Naive B cell (primary cell): ENCODE measurements at places on chromosomes 3 and 15.
A peak's percentile ranks its signal among the peaks of the same experiment; 100 is the strongest.

- H3K27ac ChIP-seq = no peak overlapping the region
- no peak for DNase-seq
- peak overlapping the region; percentile 7 for H3K4me3 ChIP-seq
- no peaks in the 10 kb centered on the region for H3K27me3 ChIP-seq
- H3K36me3 ChIP-seq = peaks cover 31% of the 10 kb centered on the region
- H3K4me1 ChIP-seq = peaks cover 68% of the 10 kb centered on the region
These were observed 53.7 kb downstream of the ST6GAL1 start for GRCh38 chr3:186984064-186984463.

DNA sequence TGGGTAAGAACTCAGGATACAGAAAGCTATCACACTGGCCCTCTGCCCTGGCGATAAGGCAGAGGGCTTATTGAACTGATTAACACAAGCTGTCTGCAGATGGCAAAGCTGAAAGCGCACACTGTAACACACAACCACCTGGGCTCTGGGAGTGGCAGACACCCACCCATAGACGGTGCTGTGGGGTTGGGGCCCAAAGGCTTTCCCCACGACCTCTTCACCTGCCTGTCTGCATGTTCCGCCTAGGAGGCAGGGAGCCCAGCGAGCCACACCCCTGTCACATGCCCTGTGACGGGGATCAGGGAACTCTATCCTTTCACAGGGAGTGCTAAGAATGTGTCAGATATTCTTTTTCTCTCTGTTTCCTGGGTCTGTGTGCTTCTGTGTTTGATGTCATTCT is 12.1 kb upstream of the TFG start:
- H3K4me3 ChIP-seq = no peak overlapping the region
- H3K4me1 ChIP-seq = no peaks in the 10 kb centered on the region
- H3K27ac ChIP-seq = no peak overlapping the region
- H3K36me3 ChIP-seq = no peaks in the 10 kb centered on the region

GRCh38 chr3:124296406-124296805 is 304.5 kb upstream of the ROPN1 start:
- H3K27ac ChIP-seq = no peak overlapping the region
- no peak for DNase-seq
- no peaks in the 10 kb centered on the region for H3K36me3 ChIP-seq
- peaks cover 9% of the 10 kb centered on the region for H3K27me3 ChIP-seq

GRCh38 chr3:126599101-126599500 is 40.4 kb upstream of the C3orf22 start:
- H3K27ac ChIP-seq = no peak overlapping the region
- H3K27me3 ChIP-seq = no peaks in the 10 kb centered on the region
- H3K36me3 ChIP-seq = no peaks in the 10 kb centered on the region
- H3K4me3 ChIP-seq = no peak overlapping the region
- no peak for DNase-seq
- no peaks in the 10 kb centered on the region for H3K4me1 ChIP-seq

GRCh38 chr15:80455668-80456442 is 51.7 kb downstream of the ARNT2 start:
- H3K4me3 ChIP-seq = no peak overlapping the region
- no peak overlapping the region for H3K27ac ChIP-seq
- H3K36me3 ChIP-seq = no peaks in the 10 kb centered on the region
- H3K27me3 ChIP-seq = peaks cover 34% of the 10 kb centered on the region
